ENCODE measurements at places on chromosomes 4 and X. TPM values are rescaled to one million over a fixed set of nuclear protein-coding genes. Genes with fewer than 3 reads are reported as not detected.

GRCh38 chr4:7713757-7714156 is 225.9 kb downstream of the AFAP1 start:
- no peak for DNase-seq

- DNase-seq = no peak
Observed at GRCh38 chrX:7190157-7190556, 42.2 kb upstream of the PUDP start.

WNK3 gene
- 0.12 TPM for total RNA-seq

CD38 gene
- 2.6 TPM for total RNA-seq

- DNase-seq = no peak
Observed at GRCh38 chr4:57094832-57095223, 15.4 kb downstream of the IGFBP7 start.

Measured in colonic mucosa (tissue), 4 donors.